ENCODE measurements at places on chromosomes 4 and X.

DNA sequence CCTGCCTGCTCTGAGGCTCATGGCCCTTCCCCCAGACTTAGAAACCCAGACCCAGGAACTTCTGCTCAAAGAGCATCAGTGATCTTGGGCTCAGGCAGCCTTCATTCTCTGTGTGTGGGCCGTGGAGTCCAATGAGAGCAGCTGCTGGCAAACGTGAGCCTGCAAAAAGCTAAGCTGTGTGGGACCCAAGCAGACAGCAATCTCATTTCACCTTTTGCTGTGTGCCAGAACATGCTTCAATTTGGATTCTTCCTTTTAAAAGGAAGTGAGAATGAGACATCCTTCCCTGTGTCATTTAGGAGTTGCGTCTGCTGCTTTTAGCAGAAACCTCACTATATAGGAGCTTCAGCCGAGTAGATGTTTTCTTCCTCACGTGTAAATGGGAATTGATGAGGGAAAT lies 238.5 kb downstream of the EVC2 start:
- DNase-seq = no peak

DNA sequence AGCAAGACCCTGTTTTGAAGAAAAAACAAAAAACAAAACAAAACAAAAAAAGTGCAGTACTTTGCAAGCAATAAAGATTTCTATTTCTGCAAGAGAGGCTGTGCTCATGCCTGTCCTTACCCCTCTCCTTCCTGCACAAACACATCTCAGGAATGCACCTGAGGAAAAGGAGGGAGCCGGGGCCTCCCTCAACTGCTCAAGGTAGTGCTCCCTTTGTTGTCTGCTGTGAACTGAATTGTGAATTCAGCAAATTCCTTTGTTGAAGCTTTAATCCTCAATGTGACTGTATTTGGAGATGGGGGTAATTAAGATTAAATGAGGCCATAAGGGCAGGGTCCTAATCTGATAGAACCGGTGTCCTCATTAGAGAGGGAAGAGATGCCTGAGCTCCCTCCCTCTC lies 13.9 kb downstream of the FTSJ1 start:
- DNase-seq = no peak

DNA sequence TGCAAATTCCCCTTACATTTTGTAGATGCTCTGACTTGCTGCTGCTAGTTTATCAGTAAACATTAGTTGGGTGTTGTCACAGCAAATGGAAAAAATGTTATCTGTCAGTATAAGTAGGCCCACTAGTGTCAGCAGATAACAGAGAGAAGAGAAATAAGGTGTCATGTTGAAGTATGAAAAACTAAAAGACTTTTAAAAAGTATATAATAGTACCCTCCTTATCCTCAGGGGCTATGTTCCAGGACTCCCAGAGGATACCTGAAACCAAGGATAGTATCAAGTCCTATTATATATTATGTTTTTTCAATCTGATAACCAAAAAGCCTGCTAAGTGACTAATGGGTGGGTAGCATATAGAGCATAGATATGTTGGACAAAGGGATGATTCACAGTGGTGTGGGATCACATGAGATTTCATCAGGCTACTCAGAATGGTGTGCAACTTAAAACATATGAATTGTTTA lies 11.6 kb upstream of the BMP2K start:
- DNase-seq = no peak

- DNase-seq = no peak
These were observed 132.8 kb downstream of the MGST2 start for GRCh38 chr4:139798456-139798855.

DNA sequence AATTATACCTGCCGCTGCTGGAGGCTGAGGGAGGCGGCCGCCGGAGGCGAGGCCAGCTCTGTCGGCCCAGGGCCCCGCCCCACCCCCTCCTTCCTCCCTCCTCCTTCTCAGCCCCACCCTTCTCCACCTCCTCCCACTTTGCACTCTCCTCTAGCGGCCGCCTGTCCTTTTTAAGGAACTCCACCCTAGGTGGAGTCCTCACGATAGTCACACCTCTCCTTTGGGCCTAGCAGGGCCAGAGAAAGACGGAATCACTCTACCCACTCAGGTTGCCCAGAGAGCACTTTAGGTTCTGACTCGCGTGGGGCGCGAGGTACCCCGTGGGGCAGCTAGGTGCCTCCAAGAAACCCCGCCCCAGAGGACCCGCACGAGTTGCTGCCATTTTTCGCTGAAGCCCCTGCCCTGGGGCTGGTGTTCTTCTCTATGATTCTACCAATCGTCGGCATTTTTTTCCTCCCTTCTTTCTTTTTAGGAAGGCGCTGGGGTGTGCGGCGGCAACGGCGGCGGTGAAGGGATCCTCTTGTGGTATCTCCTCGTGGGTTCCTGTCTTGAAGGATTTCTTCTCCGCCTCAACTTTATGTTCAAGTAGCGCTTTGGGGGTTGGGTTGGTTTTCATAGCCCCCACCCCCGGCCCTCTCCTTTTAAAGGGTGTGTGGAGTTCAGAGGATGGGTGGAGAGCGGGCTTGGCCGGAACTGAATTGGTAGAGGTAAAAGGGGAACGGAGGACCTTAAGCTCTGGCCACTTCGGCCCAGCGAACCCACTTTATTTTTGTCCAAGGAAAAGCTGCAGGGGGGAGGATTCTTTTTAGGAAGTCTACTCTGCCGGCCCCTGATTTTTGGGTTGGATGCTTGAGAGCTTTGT lies at the start of gene KLF8:
Gene KLF8 (plus strand): TSS at position 136 of the 862 bp plus-strand sequence. CDS start 979 bp downstream, outside the sequence.
- peak; percentile 32 for DNase-seq

GRCh38 chrX:44155126-44155525 lies 181.9 kb upstream of the NDP start:
- no peak for DNase-seq

DNA sequence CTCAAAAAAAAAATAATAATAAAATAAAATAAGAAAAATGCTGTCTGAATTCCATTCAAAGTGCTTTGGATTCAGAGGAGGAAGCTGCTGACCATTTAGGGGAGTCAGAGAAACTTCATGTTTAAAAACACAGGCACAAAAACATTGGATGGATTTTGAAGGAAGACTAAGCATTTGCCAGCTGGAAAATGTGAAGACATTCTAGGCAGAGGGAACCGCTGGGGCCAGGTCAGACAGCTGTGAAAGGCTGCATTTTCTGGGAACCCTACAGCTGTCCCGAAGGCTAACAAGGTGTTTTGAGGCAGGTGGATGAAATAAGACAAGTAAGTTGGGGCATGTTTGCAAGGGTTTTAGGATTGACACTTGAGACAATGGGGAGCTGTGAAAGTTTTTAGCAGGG lies 38.6 kb downstream of the ING2 start:
- no peak for DNase-seq

DNA sequence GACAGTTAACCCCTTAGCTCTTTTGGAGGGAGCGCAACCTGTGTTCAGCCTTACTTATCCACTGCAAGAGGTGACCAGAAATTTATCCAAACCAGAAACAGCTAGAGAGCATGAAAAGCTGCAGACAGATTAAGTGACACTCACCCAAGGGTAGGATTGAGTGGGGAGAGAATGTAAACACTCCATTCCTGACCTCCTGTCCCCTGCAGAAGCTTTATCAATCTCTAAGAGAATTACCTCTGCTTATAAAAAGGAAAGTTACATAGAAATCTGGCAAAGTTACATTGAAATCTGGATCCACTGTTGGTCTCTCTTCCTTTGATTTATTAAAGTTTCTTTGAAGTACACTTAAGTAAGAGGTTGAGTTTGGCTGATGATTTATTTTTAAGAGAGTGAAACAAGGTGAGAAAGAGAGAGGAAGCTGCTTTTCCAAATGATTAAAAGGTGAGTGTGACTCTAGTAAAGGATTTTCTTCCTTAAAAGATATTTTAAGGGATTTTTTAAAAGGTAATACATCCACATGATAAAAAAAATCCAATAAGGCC lies 112.3 kb downstream of the ANAPC4 start:
- DNase-seq = no peak

DNA sequence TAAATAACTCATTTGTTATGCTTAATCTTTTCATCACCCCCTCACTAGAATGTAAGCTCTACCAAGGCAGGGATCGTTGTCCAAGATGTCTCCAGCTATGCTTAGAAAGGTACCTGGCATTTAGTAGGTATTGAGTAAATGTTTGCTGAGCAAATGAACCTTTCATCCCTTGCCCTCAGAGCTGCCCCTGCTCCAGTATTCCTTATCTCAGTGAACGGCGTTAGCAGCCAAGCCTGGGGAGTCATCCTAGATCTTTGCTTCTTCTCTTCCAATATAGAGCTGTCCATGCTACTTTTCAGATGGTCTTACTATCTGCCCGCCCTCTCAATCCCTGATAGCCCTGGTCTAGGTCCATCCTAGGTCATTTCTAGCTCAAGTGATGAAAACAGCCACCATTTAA lies 188.4 kb downstream of the NR3C2 start:
- no peak for DNase-seq

DNA sequence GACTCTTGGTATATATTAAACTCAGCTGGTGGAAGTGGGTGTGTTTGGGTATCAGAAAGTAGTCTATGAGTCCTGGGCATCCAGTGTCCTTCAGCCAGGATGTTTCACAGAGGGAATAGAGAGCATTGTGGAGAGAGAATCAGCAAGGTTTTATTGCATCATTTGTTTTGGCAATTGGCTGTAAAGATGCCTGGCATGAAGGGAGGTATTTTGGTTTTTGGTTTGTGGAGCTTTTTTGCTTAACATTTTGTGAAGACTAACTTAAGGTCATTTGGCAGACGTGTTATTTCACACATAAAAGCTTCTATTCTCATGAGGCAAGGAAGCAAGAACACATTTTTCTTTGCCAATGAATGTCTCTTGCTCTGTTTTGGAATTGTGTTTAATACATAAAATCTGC lies 71.1 kb downstream of the DCLK2 start:
- DNase-seq = no peak

GRCh38 chrX:15146515-15146914 lies 123.4 kb downstream of the ASB9 start:
- peak; percentile 28 for DNase-seq

DNA sequence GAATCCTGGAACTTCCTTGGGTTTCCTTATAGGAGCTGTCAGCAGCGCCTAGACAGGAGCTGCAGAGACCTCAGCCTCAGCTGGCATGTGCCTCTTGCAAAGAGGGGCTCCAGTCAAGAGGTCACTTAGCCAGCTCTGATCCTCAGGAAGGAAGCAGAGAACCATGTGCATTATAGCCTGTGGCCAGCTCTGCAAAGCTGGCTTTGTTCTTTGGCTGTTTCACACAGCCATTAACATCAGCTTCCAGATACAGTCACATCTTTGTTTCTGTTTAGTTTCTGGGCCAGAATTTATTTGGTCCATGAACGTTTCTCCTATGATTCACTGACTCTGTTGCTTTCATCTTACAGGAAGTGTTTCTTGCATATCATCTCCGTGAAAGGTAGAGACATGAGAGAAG lies 92.4 kb downstream of the CC2D2A start:
- no peak for DNase-seq

DNA sequence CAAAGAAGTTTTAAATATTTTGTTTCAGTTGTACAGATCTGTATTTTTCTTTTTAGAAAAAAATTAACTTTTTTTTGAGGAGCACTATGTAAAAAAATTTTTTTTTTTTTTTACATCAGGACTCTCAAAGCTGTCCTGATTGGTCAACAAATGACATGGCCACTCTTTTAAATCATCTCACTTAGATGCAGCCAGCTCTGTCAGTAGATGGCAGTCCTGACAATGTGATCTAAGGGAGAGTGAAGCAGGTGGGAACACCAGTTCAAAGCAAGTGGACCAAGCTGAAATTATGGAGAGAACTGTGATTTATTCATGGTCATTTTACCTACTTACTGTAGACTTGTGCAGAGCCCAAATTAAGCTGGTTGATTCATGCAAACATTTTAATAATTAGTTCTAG lies 174.7 kb upstream of the GPRIN3 start:
- DNase-seq = no peak

DNA sequence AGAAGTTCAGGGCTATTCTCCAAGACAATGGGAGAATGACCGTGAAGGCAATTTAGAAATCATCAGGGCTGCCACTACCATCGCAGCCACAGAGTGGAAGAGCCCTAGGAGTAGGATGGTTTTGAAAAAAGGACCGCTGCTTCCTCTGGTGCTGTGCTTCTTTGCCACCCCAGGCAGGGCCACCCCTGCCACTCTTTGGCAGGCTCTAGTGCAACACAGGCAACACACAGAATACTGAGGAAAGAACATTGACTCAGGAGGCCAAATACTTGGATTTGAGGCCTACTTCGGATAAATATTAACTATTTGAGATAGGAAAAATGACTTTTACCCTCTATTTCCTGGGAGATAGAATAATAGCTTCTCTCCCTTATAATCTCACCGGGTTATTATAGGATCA lies 228.9 kb upstream of the BOD1L1 start:
- DNase-seq = no peak

DNA sequence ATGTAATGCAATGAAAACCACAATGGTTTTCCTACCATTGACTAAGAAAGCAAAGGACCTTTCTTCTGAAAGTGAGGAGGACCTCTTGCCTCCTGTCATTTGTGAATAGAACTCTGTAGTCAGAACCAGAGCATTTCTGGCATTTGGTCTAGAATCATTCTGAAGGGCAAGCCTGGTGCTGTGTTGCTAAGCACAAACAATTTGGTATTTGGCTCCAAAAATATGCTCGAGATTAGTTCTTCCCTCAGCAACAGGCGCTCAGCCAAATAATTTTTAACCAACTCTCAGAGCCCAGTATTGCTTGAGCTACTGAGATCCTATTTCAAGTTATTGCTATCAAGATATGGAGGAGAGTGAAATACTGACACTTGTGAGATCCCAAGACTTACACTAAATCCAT lies 71.0 kb downstream of the SNCA start:
- DNase-seq = no peak

DNA sequence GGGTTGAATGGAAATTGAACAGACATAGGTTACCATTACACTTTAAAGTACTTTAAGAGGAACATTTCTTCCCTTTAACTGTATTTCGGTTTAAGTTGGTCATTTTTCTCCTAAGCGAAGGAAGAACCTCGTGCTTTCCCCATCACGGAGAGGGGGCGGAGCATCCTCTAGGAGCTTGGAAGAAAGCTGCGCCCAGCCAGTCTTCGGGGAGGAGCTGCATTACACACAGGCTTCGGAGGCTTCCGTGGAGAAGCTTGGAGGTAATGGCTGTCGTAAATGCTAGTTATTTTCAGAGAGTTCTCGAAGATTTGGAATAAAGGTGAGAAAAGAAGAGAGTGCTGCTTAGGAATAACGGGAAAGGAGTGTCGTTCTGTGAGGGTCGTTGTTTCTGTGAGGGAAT lies at the start of gene PWWP3B:
Gene PWWP3B (plus strand): TSS at position 199 of the 400 bp plus-strand sequence. CDS start 37,128 bp downstream, outside the sequence.
- DNase-seq = no peak

Data from activated T-cell treated with anti-CD3 and anti-CD28 coated beads, Interleukin-2, amount 50 U/mL, for 72 hours (primary cell).